Kidney (tissue), 22 donors: ENCODE measurements at places on chromosomes 7 and 10. TPM values are rescaled to one million over a fixed set of nuclear protein-coding genes. Genes with fewer than 3 reads are reported as not detected.
A peak's percentile ranks its signal among the peaks of the same experiment; 100 is the strongest.

DNA sequence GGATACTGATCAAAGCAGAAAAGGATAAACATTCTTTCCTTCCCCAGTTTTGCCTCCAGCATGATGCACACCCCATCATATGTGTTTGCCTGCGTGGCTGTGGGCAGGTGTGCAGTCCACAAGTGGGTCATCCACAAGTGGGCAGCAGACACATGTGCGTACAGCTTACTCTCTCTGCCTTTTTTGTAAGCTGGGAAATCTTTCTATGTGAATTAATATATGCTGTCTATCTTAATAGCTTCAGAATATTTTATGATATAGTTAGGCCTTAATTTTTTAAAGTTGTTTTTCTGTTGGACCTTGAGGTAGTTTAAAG lies 80.1 kb downstream of the INPP5A start:
- no peak overlapping the region for H3K27ac ChIP-seq
- H3K27me3 ChIP-seq: no peaks in the 10 kb centered on the region
- H3K36me3 ChIP-seq: no peaks in the 10 kb centered on the region
- no peak overlapping the region for H3K4me3 ChIP-seq
- no peaks in the 10 kb centered on the region for H3K4me1 ChIP-seq

- no peaks in the 10 kb centered on the region for H3K36me3 ChIP-seq
- no peak overlapping the region for H3K4me3 ChIP-seq
- H3K27ac ChIP-seq: no peak overlapping the region
- no peaks in the 10 kb centered on the region for H3K4me1 ChIP-seq
- no peak for DNase-seq
- H3K27me3 ChIP-seq: no peaks in the 10 kb centered on the region
Measured at GRCh38 chr7:33781796-33782195, 123.5 kb upstream of the BMPER start.

DNA sequence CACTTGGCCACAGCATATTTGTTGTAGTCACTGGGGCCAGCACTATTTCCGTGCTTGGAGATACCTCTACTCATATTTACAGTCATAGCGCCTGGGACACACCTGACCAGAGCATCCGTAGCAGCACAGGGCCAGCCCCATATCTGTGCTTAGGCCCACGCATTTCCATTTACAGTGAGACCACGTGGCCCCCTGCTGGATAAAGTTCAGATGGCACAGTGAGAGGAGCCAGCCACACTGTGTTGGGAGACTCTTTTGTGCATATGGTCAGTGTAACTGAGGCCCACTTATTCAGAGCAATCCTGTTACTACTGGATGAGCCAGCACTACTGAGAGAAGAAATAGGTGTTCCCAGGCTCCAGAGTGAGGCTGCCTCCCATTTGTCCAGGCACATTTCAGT lies 455.3 kb downstream of the REEP3 start:
- H3K4me1 ChIP-seq: no peaks in the 10 kb centered on the region
- no peaks in the 10 kb centered on the region for H3K27me3 ChIP-seq
- H3K27ac ChIP-seq: no peak overlapping the region
- DNase-seq: peak; percentile 29
- H3K36me3 ChIP-seq: no peaks in the 10 kb centered on the region

Gene DNAH11
- total RNA-seq: 2.3 TPM

GRCh38 chr7:157013602-157014549 lies 3.4 kb upstream of the MNX1 start:
- no peak overlapping the region for H3K27ac ChIP-seq
- no peak for DNase-seq
- no peaks in the 10 kb centered on the region for H3K36me3 ChIP-seq
- no peak overlapping the region for H3K4me3 ChIP-seq

- H3K27me3 ChIP-seq: no peaks in the 10 kb centered on the region
- no peak for DNase-seq
- no peak overlapping the region for H3K27ac ChIP-seq
- H3K4me3 ChIP-seq: no peak overlapping the region
Measured at GRCh38 chr7:82567356-82567755, 123.8 kb upstream of the CACNA2D1 start.
